Caudate nucleus (tissue), 63 donors: ENCODE measurements at places on chromosomes 6 and 20.

DNA sequence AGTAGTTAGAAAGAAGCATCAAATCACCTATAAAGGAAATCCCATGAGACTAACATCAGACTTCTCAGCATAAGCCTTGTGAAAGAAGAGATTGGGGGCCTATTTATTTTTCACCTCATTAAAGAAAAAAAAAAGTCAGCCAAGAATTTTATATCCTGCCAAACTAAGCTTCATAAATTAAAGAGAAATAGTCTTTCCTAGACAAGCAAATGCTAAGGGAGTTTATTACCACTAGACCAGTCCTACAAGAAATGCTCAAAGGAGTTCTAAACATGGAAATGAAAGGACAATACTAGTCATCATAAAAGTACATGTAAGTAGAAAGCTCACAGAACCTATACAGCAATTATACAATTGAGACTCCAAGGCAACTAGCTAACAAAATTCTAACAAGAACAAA, 96.5 kb upstream of the OLIG3 start:
- no peak for DNase-seq

GRCh38 chr6:111713236-111713635, 107.6 kb upstream of the TRAF3IP2 start:
- DNase-seq = no peak

DNA sequence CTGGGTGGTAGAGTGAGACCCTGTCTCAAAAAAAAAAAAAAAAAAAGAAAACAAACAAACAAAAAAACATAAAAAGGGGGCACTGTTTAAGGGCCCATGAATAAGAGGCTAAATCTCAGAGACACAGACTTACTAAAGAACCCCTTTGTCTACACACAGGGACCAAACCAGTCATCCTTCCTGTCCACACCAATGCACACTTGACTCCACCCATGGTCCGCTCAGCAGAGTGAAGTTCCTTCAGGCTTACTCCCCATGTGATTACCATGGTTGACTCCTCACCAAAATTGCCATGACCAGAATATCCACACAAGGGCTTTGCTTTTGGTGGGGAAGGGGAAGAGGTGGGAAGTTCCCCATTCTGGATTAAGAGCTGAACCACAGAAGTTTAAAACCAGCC, 19.4 kb upstream of the REPS1 start:
- no peak for DNase-seq

DNA sequence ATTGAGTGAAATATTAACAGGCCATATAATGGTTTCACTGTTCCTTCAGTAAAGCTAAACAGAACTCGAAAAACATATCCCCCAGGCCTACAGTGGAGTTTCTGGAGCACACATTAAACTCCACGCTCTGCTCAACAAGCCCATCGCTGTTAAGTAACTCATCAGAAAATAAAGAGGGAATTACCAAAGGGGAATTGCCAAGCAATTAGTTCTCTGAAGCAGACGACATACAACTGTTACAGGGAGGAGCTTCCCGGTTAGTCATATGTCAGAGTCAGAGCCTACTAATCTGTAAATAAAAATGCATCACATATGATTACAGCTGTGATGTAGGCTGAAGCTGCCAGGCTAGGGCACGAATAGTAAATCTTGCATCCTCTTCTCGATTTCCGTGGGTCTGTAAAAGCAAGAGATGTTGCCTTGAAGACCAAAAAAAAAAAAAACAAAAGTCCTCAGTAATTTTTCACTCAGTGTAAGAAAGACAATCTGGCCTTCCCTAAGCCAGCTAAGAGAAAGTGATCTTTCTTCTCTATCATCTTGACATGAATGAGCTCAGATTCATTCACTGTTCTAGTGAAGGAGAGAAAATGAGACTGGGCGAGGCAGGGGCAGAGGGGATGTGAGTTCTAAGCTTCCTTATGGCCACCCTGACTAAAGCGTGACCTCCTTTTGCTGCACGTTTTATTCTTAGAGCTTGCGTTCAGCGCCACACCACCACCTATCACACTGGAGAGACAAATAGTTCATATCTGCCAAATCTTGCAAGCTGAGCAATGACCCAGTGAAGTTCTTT, 13.8 kb downstream of the ATXN1 start:
- no peak for DNase-seq

DNA sequence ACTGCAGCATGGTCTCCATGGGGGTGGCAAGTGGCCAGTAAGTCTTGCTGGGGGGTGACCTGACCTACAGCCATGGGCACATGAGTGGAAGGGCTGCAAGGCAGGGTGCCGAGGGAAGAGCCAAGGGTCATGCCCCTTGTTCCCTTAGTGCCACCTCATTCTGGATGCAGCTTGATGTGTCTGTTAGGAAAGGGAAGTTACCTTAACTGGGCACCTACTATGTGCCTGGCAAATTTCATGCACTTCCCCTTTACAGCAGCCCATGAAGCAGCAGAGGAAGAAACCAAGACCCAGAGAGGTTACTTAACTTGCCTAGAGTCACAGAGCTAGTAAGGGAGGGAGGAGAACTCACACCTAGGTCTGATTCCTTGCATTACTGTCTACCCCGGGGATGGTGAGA, 174.0 kb downstream of the MRPL14 start:
- no peak for DNase-seq

GRCh38 chr6:3603340-3604130, 146.7 kb upstream of the SLC22A23 start:
- no peak for DNase-seq

GRCh38 chr6:16789329-16790038, 28.2 kb upstream of the ATXN1 start:
- no peak for DNase-seq

DNA sequence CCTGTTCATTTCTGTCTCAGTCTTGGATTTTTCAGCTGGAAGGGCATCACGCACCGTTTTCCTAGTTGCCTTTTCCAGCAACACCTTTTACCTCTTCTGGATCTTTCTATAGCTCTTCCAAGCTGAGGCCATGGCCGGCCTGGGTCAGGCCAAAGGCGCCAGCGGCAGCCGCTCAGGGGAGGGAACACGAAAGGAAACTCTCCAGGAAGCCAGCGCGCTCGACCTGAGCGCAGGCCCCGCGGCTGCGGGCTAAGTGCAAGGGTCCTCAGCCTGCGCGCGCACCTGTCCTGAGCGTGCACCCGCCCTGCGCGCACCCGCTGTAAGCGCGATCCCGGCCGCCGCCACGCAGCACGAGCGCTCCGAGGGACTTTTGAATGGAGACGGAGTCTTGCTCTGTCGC, 43.8 kb upstream of the TMEM181 start:
- no peak for DNase-seq

GRCh38 chr20:23212464-23212995, 126.4 kb upstream of the CD93 start:
- no peak for DNase-seq

GRCh38 chr6:42300701-42301100, 83.0 kb upstream of the MRPS10 start:
- no peak for DNase-seq

DNA sequence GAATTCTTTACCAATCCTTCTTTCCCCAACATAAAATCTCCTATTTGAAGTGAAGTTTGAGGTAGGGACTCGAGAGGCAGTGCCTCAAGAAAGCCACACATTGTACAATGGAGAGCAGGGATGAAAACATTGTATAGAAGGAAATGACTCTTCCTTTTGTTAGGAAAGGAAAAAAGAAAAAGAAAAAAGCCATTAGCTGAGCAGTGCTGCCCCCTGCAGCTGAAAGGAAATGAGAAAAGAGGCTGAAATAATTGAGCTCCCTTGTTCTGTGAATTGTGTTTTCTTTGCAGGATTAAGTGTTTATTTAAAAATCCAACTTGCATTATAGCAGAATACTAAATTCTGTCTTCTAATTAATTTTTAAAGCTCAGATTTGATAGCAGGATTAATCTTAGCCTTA, 162.9 kb upstream of the SASH1 start:
- no peak for DNase-seq

GRCh38 chr20:48679599-48679998, 148.2 kb downstream of the PREX1 start:
- no peak for DNase-seq

GRCh38 chr6:127204281-127204680, 62.4 kb upstream of the RNF146 start:
- DNase-seq = no peak

GRCh38 chr6:12114055-12114503, 102.0 kb downstream of the HIVEP1 start:
- DNase-seq = no peak

GRCh38 chr6:20021795-20022194, 184.6 kb downstream of the ID4 start:
- no peak for DNase-seq

- no peak for DNase-seq
Measured at GRCh38 chr20:56964901-56965300, 301.5 kb downstream of the BMP7 start.

DNA sequence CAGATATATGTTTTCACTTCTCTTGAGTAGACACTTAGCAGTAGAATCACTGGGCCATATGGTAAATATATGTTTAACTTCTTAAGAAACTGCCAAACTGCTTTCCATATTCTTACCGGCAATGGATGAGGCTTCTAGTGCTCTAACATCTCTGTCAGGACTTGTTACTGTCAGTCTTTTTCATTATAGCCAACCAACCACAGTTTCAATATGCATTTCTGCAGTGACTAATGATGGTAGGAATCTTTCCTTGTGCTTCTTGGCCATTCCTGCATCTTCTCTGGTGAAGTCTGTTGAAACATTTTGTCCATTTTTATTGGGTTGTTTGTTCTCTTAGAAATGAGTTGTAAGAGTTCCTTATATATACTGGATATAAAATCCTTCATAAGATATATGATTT, 66.0 kb upstream of the SYNDIG1 start:
- DNase-seq = no peak

GRCh38 chr6:112841553-112842329, 494.6 kb downstream of the RFPL4B start:
- DNase-seq = no peak

DNA sequence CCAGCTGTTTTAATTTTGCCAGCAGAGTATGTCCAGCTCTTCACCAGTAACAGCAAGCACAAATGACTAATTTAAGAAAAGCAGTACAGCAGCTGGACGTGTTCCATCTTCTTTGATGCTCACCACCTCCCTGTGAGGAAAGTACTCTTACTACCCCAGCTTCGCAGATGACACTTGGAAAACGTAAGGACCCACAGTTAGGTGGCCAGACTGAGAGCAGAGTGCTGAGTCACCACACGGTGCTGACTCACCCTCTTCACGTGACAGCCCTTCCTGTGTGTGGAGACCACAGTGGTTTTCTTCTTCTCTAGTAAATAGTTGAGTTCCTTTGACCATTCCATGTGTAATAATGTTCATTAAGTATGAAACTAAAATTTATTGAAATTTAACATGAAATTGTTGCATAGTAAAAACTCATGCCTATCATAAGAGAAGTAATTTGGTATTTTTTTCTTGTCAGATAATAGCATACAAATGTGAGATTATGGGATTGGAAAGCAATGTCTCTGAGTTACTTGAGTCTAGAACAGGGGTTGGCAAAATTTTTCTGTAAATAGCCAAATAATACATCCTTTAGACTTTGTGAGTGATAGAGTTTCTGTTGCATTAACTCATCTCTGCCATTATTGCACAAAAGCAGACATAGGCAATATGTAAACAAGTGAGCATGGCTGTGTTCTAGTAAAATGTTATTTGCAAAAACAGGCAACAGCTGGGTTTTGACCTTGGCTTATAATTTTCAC, 76.6 kb downstream of the SLX4IP start:
- no peak for DNase-seq

DNA sequence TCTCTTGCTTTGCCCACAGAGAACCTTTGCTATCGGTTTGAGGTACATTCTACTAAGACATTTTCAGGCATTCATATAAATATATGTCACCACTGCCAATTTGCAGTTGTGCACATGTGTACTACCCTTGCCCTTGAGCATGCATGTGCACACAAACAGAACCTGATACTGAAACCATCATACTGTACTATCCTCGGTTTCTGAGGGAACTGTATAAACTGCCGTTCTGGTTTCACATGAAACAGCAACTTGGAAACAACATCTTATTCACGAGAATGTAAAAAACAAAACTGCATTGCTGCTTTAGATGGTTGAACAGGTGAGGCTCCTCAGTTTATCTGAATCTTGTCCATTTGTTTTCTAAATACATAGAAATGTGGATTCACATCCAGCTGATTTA, 151.2 kb upstream of the TMEM170B start:
- no peak for DNase-seq

- no peak for DNase-seq
Measured at GRCh38 chr6:164532198-164533044, 777.0 kb downstream of the C6orf118 start.

DNA sequence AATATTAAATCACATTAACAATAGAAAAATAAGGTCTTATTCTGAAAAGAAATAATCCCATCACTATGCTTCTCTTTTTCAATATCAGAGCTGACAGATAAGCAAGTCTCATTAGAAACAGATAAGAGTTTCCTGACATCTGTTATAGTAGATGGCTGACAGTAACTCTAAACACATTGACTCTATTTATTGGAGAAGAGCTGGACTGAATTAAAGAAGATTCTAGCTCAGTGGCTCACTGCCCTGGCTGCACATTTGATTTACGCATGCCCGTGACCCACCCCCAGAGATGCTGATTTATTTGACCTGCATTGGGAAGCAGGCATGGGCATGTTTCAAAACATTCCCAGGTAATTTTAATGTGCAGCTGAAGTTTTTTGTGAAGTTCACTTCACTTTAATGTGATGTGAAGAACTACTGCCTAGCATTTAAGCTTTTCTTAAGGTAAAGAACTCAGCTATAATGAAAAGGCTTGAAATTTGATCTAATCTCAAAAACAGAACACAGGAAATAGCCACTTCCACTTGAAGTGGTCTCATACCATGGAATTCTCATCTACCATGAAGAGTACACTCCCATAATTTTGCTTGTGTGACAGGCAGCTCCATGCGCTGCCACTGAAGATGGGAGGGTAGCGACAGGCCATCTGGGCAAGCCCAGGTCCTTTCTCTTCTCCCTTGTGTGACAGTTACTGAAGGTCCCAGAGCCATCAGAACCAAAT, 162.3 kb downstream of the TPBG start:
- no peak for DNase-seq

- DNase-seq = no peak
Measured at GRCh38 chr20:54766483-54766882, 291.1 kb downstream of the DOK5 start.

GRCh38 chr6:157203312-157203744, 120.0 kb downstream of the TMEM242 start:
- no peak for DNase-seq

DNA sequence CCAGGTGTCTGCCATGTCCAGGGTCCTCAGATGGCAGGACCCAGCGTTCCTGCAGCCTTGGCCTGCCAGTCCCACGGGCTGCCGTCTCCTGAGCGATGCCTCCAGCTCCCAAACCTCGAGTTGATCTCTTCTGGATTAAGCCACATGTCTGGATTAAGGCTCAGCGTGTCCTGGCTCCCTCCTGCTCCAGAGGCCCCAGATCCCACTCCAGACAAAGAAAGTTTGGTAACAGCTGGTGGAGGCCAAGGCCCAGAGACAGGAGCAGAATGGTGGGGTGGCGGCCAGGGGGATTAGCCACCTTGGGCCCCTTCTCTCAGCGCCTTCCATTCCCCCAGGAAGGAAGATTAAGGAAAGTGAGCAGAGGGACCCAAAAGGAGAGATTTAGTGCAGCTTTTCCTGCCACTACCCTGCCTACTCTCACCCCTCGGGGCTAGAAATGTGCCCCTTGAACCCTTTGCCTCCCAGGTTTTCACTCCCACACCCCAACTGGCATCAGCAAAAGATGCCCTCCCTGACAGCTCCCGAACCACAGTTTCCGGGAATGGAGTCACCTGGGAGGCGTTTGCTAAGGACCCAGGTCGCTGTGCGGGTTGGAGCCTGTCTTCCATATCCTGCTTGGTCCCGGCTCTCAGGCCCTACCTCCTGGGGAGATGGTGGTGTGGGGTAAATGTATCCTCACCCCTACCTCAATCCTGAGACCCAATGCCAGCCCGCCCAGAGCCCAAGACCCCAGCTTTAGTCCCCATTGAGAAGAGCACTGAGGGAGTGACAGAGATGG, 6.9 kb downstream of the SPDEF start:
- DNase-seq = no peak

GRCh38 chr6:30735668-30736314, 6.7 kb downstream of the FLOT1 start:
- no peak for DNase-seq
